ENCODE measurements at places on chromosomes 2 and 18.

DNA sequence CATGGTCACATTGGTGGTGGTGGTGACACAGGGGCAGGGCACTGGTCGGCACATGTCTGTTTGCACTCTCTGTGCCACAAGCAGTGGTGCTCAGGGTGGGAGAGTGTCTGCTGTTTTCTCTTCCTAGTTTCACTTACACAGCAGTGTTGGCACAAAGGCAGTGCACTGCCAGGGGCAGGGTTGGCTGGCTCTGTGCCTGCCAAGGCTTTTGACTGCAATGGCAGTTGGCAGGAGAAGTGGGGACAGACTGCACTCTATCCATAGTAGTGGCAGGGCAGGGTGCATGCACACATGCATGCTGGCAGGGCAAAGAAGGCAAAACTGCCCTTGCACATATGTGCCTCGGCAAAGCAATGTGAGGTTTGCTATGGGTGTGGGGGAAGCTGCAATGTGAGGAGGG is 635.9 kb downstream of the SUCLG1 start:
- no peak for DNase-seq

- DNase-seq, result peak; percentile 61
Measured at GRCh38 chr2:138919120-138919747, 139.0 kb upstream of the NXPH2 start.

GRCh38 chr2:236352761-236353593 is 88.8 kb upstream of the ASB18 start:
- DNase-seq, result peak; percentile 65

GRCh38 chr2:102975996-102976975 is 214.5 kb downstream of the TMEM182 start:
- peak; percentile 66 for DNase-seq

- DNase-seq, result peak; percentile 51
Measured at GRCh38 chr18:65146482-65147021, 604.3 kb upstream of the CDH7 start.

GRCh38 chr2:168375195-168375798 is 80.8 kb upstream of the CERS6 start:
- no peak for DNase-seq

DNA sequence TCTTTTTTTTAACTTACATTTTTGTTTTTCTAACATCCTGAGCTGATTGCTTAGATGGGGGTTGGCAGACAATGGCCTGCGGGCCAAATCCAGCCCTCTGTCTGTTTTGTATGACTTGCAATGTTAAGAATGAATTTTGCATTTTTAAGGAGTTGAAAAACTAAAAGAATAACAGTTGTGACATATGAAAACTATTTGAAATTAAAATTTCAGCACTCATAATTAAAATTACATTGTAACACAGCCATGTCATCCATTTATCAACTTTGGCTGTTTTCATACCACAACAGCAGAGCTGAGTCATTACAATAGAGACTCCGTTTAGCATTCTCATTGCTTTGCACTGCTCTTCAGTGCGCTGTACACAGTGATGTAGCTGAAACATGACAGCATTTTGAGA is 94.1 kb upstream of the MC4R start:
- no peak for DNase-seq

GRCh38 chr2:176125772-176126054 is 3.2 kb downstream of the HOXD9 start:
- DNase-seq, result no peak

DNA sequence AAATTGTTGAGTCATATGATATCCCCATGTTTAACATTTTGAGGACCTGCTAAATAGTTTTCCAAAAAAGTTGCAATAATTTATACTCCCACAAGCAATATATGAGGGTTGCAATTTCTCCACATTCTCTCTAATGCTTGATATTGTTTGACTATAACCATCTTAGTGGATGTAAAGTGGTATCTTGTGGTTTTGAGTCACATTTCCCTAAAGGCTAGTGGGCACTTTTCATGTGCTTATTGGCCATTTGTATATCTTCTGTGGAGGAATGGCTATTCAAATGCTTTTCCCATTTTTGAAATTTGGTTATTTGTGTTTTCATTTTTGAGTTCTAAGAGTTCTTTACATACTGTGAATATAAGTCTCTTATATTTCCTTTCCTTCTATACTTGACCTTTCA is 82.7 kb downstream of the SCG2 start:
- no peak for DNase-seq

DNA sequence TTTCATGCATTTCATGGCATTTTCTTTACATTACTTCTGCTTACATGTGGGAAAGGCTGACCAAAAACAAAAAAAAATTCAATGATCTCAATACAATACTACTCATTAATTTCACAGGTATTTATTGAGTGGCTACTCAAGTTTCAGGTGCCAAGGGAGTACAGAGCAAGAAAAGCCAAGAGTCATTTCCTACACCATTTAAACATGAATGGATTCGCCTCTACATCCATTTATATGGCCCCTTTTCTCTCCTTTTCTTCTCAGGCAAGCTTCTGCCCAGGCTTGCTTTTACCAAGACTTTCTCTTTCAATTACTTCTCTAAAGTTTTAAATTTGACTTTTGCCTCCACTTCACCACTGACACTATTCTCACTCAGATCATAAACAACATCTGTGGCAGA is 1603.1 kb upstream of the CELF4 start:
- DNase-seq, result no peak

DNA sequence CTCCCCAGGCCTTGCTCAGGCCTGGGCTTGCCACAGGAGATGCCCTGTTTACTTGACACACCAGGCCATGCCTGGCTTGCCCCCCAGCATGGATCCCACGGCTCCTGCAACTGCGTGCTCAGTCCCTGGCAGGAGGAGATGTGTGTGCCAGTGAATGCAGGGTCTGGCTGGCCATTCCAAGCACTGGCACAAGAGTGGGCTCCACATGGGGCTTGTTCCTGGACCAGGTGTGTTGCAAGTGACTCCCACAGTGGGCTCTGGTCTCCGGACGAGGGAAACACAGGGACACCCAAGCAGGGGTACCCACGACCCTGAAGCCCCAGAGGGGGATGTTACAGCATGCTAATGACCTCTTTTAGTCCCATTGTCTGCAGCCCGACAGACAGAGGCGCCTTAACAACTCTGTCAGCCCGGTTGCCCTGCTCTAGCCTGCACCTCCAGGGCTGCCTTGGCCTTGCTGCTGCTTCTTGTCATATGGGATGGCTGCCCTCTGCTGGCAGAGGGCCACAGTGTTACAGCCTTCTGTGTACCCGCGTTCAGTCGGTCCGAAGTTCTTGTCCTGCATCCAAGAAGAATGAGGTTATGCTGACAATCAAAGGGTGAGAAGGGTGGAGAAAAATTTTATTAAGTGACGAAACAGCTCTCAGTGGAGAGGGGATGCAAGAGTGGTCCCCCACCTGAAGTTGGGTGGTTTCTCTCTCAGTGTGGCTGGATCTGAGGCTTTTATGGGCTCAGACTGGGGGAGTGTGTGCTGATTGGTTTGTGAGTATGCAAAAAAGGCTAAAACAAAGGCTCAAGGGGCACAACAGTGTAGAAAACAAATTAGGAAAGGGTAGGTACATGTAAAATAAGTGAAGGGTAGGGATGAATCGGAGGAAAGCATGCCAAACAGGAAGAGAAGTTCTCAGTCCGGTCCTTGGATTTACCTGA is 180.4 kb downstream of the MBD5 start:
- DNase-seq, result no peak

DNA sequence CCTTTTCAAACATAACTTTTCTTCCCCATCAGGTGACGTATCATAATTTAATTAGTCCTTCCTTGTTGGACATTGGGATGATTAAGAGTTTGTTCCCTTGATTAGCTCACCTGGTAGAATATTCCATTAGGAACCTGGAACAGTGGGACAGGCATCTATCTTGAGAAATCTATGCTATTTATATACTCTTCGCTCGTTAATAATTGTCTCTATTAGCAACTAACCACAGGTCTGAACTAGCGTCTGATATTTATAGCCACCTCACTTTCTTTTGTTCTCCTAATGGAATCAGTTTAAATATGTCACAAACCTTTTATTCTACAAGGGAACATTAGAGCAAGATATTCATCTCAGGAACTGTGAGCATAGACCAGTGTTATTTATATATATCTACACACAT is 79.8 kb downstream of the MAPK4 start:
- no peak for DNase-seq

DNA sequence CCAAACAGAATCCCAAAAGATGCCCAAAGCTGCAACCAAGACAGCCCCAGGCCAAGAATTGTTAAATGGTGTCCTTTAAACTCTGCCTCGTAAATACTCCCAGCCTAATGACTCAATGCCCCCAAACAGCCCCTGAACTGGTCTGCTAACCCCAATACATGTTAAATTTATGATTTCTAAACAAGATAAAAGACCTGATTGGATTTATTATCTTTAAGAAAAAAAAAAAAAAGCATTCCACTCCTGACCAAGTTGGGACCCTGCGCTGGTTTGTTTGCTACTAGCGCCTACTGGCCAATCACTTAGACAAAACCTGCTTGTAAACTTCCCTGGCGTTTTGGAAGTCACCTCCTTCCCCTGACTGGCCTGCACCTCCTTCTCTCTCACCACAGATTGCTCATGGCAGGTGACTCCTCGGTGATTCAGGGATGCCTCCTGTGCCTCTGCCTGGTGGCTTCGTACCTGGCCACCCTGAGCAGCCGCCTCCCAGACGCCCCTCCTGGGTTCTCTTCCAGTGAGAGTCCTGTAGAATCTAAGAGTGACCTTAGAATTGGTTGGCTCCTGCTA is 121.3 kb downstream of the BCL11A start:
- no peak for DNase-seq

- DNase-seq, result no peak
Measured at GRCh38 chr2:176997074-176997791, 215.4 kb upstream of the HNRNPA3 start.

GRCh38 chr2:240785424-240786335 is 34.3 kb downstream of the KIF1A start:
- DNase-seq, result no peak

DNA sequence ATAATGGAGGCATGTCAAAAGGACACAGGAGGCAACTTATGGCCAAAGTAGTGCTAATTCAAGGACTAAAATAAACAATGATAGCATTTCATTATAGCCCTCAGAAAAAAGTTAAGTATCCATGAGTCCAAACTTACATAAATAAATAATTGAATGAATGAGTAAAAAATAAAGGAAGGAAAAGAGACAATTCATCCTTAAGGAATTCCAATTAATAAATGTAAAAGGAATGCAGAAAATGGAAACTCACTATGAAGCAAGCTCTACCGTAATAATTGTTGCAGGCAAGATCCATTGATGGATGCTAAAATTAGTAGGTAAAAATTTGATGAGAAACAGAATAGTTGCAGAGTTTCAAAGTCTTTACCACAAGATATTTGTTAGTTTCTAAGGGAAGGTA is 88.2 kb upstream of the RAPGEF4 start:
- no peak for DNase-seq

- no peak for DNase-seq
Measured at GRCh38 chr2:36235882-36236281, 119.7 kb upstream of the CRIM1 start.

DNA sequence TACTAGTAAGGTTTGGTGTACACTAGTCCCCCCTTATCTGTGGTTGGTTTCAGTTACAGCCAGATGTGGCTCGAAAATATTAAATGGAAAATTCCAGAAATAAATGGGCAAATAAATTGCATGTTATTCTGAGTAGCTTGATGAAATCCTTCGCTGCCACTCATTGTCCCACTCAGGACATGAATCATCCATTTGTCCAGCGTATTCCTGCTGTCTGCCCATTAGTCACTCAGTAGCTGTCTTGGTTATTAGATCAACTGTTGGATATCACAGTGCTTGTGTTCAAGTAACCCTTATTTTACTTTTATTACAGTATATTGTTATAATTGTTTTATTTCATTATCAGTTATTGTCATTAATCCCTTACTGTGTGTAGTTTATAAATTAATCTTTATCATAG is 21.7 kb downstream of the ZDBF2 start:
- no peak for DNase-seq

GRCh38 chr18:25456334-25457010 is 104.5 kb upstream of the ZNF521 start:
- peak; percentile 36 for DNase-seq

- peak; percentile 82 for DNase-seq
Measured at GRCh38 chr2:234770031-234770506, 181.7 kb upstream of the SH3BP4 start.

DNA sequence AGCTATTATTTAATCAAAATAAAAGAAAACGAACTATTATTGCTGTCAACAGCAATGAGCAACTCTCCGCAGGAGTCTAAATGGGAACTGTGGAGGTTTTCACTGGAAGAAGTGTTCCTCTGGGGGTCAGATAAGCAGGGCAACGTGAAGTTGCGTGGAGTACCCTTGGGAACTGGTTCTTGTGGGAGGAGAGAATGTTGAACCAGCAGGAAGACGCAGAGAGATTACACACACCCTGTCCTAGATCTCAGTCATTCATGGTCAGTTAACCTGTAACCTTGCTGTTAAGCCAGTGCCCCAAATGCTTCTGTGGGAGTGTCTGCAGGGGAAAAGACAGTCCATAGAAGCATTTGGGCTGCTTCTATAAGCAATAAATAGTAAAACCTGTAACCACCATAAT is 20.4 kb upstream of the CABLES1 start:
- DNase-seq, result no peak

DNA sequence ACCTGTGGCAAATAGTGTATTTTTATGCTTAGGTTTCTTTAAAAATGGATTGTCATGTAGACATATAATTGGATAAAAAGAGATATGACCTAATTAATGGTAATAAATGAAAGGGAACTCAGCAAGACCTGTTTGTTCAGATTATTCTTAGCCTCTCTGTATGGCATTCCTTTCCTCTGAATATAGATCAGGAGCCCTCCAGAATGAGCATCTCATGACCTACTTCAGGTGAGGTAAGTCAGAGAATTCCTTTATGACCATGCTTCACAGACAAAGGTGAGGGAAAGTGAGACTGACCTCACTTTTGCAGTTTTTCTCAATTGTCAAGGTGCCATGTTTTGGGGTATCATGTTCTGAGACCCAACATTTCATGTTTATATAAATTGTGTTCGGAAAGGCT is 1744.3 kb upstream of the PIK3C3 start:
- DNase-seq, result no peak

GRCh38 chr2:187299122-187299906 is 148.7 kb downstream of the CALCRL start:
- DNase-seq, result no peak

DNA sequence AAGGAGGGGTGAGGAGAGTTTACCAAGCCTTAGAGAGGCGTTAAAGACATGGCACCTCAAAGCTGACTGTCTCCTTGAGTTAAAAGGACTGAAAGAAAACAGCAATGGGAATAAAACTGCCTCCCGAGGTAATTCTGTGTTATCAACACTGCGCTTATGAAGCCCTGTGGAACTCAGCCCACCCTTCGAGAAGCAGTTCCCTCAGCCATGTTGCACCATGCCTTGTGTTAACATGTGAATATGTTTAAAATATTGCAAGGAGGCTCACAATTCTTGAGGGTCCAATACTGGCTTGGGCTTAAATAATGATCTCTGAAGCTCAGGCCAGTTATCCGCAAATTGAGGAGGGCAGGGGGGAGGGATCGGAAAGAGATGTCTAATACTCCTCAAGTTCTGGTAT is 14.7 kb downstream of the KLF7 start:
- peak; percentile 19 for DNase-seq

- no peak for DNase-seq
Measured at GRCh38 chr18:45856531-45856930, 31.1 kb downstream of the SIGLEC15 start.

Measured in retina (tissue), 1 donor.